ENCODE measurements at places on chromosomes 5 and 9.

GRCh38 chr9:94911986-94912635, 185.6 kb downstream of the AOPEP start:
- no peak for DNase-seq

GRCh38 chr5:108334225-108334624, 47.7 kb downstream of the FBXL17 start:
- no peak for DNase-seq

- DNase-seq, result no peak
Observed at GRCh38 chr5:96957254-96958049, 21.6 kb downstream of the LNPEP start.

DNA sequence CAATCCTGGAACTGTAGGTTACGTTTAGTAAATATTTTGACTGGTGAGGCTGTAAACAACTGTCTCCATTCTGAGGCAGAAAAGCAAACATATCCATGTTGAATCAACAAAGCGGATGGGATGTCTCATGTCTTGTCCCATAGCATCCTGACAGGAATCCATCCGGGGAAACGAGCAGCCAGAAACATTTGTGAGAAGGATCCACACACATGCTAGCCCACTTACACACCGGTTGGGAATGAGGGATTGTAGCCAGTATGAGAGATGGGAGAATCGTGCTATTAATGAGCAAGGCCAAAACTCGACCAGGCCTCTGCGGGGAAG, 117.5 kb downstream of the FSTL4 start:
- no peak for DNase-seq

DNA sequence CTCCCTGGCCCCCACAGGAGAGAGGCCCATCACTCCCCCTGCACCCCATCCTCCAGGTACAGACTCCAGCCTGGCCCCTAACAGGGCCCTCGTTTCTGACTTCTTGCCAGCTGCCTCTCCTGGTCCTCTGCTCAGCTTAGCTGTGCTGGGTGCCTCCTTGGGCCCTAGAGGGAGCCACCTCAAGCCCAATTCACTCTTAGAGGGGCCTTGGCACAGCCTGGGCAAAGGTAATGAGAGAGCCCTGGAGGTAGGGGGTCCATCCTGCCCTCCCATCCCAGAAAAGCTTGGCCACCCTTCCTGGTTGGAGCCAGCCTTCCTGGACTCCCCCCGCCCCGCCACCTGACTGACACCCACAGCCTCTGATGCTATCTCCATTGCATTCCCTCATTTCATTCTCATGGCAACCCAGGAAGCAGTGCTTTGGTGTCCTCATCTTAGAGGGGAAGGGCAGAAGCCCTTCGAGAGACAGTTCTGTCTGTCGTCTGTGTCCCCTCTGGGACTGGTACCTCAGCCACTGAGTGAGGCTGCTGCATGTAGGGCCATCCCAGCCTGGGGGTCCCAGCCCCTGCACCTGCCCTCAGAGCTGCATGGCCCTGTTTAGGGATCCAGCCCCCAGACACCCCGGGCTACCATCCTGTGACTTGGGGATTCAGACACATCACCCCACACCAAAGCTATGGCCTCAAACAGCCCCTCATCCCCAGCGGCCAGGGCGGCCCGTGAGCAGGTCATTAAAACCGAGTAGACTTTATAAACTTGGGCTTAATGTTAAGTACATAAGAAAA, 95.5 kb downstream of the BARX1 start:
- DNase-seq, result no peak

DNA sequence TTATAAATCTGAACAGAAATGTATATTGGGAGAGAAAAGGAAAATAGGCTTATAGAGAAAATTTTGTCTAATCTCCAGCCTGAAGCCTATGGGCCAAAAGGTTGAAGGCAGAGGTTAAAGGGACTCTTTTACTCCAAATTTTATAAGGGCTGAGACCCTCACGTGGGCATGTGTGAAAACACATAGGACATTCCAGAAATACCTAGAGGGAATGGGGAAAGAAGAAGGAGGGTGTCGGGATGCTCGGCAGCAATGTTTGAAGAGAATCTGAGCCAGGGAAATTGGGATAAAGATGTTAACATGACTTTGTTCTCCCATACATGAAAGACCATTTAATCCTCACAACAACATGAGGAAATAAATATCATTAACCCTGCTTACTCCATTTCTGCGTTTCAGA, 102.1 kb upstream of the SLC12A2 start:
- DNase-seq, result no peak

DNA sequence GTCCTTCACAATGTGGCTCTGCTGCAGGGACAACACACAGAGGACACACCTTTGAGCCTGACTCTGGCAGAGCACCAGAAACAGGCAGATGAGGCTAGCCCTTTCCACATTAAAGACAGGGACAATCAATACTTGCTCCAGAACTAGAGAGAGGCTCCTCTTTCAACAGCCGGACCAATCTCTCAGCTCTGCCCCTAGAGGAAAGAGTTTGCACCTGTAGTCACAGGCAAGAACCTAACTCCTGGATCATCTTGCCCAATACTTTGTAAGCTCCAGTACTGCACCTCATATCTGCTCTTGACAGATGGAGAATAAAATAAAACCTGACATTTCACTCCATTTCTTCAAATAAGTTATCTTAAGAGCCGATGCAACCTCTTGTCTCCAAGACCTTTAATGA, 52.1 kb downstream of the EPB41L4A start:
- no peak for DNase-seq

GRCh38 chr9:131734781-131735180, 5.1 kb downstream of the RAPGEF1 start:
- no peak for DNase-seq

DNA sequence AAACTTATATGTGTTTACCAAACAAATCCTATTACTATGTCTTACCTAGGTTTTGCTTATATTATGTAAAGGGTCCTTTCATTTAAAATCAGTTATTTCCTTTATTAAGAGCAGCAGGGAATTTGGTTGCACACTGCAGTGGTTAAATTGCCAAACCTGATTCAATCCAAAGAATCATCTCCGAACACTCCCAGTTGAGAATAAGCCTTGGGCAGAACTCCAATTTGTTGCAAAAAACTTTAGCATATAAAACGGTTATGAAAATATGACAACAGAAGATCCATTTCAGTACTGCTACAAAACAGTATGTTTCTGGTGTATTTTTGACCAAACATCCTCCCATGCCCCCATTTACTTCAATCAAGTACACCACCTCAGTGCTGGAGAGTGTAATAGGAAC, 587.0 kb upstream of the GRAMD2B start:
- DNase-seq, result no peak

DNA sequence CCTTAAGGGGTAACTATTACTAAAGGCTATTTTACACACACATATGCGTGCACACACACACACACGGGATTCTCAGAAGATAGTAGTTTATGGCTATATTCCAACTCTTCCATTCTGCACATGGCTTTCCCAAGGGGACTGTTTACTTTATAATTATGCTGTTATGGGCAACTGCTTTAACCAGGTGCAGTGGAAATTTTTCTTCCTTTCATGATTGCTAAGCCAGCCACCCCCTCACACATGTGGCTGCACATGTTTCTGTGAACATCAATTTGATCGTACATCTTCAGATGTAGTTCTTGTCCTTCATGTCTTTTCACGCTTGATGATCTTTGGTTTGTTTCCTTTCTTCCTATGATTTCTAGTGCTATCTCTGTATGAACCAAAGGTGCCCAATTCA, 37.0 kb downstream of the MRPS30 start:
- DNase-seq, result no peak

DNA sequence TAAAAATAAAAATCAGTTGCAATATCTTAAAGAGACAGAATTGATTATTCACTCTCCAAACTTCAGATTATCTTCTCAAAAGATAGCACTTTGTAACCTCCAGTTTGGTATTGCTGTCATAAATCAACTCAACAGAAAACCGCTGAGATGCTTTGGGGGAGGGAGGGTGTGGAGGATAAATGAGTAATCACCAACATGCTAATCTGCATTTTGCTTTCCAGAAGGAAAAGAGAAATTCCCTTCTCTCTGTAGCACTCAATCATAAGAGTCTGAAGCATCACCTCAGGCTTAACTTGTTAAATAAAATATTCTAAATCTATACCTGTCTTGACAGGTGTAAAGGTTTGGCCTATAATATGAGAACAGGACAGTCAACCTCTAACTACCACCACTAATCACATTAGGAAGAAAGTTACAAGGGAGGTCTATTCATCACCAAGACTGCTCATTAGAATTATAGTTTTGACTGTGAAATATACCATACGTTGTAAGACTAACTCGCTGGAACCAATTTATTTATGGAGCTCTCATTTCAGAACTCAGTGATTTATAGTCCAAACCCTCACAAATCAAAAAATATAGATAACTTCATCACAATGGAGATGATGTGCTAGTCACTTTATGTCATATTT, 89.0 kb downstream of the PIK3R1 start:
- DNase-seq, result no peak

DNA sequence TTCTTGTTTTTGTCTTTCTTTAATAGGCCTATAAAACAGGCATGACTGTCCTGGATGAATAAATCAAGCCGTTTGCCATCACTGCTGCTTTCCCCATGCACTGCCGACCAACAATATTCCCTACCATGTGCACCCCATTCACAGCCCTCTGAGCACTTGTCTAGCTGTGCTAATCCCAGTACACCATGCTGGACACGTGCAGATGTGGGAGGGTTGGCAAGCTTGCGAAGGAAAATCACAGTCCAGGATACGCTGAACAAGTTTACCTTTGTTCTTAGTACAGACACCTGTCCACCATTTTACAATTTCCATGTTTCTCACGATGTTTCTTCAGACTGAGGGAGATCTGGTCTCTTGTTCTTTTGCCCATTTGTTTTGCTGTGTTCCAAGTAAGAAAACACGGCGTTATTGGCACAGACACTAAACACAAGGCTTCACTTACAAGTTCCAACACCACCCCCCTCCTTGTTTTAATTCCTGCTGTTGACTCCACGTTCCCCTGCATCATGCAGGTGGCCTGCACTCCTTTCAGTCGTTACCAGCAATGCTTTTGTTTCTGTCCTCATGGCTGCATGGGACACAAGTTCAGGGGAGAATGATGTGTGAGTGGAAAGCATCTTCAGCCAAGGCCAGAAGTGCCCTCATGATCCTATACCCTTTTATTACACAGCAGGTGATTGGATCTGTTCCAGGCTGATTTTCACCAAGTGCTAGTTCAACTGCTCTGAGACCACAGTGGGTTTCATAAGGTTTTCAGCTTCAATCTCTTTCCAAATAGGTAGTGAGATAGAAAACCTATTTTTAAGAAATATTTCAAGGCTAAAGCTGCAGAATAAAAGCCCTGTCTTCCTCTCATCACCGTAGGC, 608.9 kb downstream of the IRX1 start:
- DNase-seq, result no peak

DNA sequence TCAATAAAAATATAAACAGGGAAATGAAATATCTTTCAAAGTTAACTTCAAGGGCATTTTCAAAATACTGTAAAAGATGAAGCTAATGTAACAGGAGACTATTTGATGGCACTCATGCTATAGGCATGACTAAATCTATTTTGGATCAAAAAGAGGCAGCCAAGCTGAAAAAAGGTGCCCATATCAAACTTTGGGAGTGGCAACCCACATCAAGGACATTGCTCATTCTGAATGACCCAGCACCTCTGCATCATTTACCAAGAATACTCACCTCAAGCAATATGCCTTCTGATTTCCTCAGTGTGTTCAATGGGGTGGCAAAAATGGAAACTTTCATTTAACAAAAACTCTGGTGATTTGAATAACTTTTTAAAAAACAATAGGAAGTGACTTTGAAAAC, 853.3 kb downstream of the TLE1 start:
- DNase-seq, result no peak

GRCh38 chr5:2317540-2317939, 433.9 kb downstream of the IRX2 start:
- no peak for DNase-seq

DNA sequence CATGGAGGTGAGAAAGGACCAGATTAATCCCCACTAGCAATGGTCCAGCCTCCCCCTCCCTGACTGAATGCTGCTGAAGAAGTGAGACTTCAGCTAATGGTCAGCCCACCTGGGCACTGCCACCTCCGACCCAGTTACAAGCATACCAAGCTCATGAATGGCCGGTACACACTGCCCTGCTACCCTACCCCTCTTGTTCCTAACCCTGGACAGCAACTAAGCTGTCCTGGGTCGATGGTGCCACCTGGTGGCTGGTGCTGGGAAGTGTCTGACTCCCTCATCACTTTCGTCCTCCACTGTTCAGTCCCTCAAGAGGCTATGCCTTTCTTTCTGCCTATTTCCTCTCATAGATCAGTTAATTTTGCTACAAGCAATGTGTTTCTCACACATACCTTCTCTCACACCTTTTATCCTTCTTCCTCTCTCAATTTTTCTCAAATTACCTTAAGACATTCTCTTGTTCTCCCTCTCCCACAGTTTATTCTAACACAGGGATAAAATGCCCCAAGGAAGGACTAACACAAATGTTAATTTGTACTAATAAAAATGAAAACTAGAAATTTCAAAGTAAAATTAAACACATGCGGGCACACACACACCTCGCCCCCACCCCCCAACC, 42.4 kb downstream of the PAX5 start:
- DNase-seq, result peak; percentile 22

DNA sequence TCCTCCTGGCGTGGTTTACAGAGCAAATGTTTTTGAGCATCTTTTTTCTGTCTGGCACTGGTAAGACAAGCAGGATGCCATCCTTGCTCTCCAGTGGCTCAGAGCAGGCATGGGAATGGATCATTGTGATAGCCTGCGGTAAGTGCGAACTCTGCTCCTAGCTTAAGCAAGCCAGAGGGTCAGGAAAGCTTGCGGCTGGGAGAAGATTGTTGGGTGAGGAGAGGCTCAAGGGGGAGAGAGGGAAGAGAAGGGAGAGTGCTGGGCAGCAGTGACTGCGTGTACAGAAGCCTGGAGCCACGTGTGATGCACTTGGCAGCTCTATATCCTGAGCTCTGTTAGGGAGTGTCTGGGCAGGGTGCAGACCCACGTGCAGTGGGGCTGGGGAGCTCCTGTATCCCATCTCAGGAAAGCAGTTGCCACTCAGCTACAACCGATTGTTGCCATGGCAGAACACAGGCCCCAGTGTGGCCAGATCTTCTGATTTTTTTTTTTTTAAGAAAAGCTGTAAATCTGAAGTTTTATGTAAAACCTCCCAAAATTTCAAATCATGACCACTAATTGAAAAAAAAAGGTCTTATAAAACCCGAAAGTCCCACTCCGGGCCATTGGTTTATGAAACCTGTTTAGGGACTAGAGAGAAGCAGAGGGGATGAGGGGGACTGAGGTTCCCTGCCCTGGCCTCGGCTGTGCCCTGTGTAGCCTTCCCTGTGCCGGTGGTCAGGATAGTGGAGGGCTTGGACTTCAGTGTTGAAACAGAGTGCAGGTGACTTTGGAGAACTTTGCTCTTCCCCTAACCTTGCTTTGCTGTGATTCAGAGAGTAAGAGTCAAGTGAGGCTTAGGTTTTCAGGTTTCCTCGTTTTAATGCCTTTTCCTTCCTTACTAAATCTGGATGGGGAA, 67.3 kb downstream of the ZNF618 start:
- no peak for DNase-seq

GRCh38 chr5:153896701-153897100, 142.0 kb downstream of the FAM114A2 start:
- no peak for DNase-seq

DNA sequence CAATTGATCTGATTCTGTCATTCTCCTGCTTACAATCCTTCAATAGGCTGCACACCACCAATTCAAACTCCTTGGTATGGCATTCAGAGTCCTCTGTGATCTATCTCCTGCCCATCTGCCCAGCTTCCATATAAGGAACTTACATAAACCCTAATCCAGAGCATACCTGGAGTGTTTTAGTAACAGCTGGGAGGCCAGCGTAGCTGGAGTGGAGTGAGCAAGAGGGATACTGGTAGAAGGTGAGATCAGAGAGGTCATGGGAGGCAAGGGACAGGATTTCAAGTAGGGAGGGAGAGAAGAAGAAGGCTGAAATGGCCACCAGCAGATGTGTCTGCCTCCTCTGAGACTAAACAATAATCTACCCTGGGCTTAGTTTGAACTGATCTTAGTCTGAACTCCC, 288.5 kb downstream of the MEF2C start:
- no peak for DNase-seq

All from stimulated activated CD4-positive, alpha-beta T cell treated with anti-CD3 and anti-CD28 coated beads, TNF-alpha, amount 100 ng/mL, for 1 hour (primary cell).